ENCODE measurements at places on chromosomes 5 and 9. TPM values are rescaled to one million over a fixed set of nuclear protein-coding genes. Genes with fewer than 3 reads are reported as not detected.

DNA sequence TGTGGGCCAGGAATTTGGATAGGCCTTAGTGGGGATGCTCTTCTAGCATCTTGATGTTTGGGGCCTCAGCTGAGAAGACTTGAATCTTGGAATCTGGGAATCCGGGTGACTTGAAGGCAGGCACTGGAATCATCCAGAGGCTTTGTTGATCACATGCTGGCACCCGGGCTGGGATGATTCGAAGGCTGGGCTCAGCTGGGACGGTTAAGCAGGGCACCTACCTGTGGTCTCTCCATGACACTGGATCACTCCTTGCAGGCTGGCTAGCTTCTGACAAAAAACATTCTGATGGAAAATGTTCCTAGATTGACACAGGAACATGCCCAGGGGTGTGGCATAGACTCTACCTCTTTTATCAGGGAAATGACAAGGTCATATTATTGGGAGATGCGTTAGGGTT lies 149.1 kb downstream of the TENT4A start:
- no peak overlapping the region for H3K27ac ChIP-seq
- H3K36me3 ChIP-seq: no peaks in the 10 kb centered on the region
- DNase-seq: no peak
- no peaks in the 10 kb centered on the region for H3K27me3 ChIP-seq
- H3K4me1 ChIP-seq: no peaks in the 10 kb centered on the region

DNA sequence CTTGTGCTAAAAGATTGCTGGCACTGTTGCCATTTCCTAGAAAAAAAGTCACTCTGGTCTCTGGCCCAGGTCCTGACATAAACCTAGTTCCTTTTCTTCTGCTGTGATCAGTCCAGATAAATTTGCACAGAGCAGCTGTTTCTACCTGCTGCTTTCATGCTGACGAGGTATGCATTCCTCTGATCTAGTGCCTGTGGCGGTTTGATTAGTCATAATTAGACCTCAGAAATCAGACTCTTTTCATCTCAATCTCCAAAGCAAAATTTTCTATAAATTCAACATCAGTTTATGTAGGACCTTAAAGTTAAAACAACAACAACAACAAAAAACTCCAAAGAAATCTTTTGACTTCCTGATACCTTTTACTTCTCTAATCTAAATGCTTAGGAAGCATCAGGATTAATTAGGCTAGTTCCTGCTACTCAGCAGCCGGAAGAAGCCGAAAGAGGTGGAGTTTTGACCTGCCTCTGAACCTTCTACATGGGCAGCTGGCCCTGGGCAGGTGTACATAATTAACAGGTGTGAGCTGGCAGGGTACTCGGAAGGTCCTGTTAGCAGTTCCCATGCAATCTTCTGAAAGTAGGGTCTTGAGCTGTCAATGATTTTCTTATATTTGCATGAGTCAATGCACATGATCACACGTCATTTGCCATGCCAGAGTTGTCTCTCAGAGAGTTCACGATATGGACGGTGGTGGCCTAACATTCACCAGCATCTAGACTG lies 83.3 kb upstream of the CCDC112 start:
- peaks cover 6% of the 10 kb centered on the region for H3K4me1 ChIP-seq
- no peak overlapping the region for H3K4me3 ChIP-seq
- no peaks in the 10 kb centered on the region for H3K27me3 ChIP-seq
- no peak overlapping the region for H3K27ac ChIP-seq
- no peak for DNase-seq

GRCh38 chr9:88177371-88177770 lies 39.1 kb upstream of the SPATA31C2 start:
- H3K36me3 ChIP-seq: no peaks in the 10 kb centered on the region
- H3K27me3 ChIP-seq: peaks cover 7% of the 10 kb centered on the region
- no peak for DNase-seq
- H3K4me1 ChIP-seq: no peaks in the 10 kb centered on the region
- H3K4me3 ChIP-seq: no peak overlapping the region

- H3K4me1 ChIP-seq: peaks cover 1% of the 10 kb centered on the region
- H3K4me3 ChIP-seq: no peak overlapping the region
- peaks cover 7% of the 10 kb centered on the region for H3K36me3 ChIP-seq
Measured at GRCh38 chr9:97563458-97564135, 62.1 kb downstream of the TMOD1 start.

- H3K27me3 ChIP-seq: no peaks in the 10 kb centered on the region
- no peak overlapping the region for H3K27ac ChIP-seq
- H3K4me3 ChIP-seq: no peak overlapping the region
- no peaks in the 10 kb centered on the region for H3K4me1 ChIP-seq
Measured at GRCh38 chr5:141597814-141598213, 21.0 kb downstream of the DIAPH1 start.

DNA sequence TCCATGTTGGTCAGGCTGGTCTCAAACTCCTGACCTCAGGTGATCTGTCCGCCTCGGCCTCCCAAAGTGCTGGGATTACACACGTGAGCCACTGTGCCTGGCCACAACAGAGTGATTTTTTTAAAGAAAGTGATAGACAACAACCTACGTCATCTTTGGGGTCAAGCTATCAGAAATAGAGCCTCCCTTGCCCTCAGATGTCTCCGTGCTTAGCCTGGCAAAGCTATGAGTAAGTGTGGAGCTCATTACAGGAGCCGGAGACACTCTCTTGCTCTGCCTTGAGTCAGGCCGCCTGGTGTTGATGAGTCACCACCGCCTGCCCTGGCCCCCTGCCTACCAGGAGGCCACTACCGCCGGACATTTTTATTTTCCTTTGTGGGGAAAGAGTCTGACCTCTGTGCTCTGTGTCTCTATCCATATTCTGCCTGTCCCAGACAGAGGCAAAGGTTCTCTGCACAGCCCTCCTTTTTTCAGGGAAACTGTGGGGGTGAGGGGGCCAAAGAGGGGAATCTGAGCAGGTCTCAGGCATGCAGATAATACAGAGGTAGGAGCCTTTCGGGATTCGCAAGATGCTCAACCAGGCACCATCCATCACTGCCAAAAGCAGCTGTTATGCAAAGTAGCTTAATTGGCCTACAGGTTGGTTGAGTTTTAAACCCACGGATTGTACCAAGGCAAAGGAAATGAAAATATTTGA lies 123.7 kb upstream of the CPEB4 start:
- no peaks in the 10 kb centered on the region for H3K36me3 ChIP-seq
- no peak overlapping the region for H3K4me3 ChIP-seq
- peak; percentile 96 for DNase-seq
- H3K27ac ChIP-seq: peak overlapping the region; percentile 59

- DNase-seq: peak; percentile 86
- H3K4me1 ChIP-seq: no peaks in the 10 kb centered on the region
- no peak overlapping the region for H3K4me3 ChIP-seq
- peaks cover 51% of the 10 kb centered on the region for H3K36me3 ChIP-seq
- H3K27me3 ChIP-seq: no peaks in the 10 kb centered on the region
Measured at GRCh38 chr5:172052450-172053236, 46.2 kb upstream of the FBXW11 start.

DNA sequence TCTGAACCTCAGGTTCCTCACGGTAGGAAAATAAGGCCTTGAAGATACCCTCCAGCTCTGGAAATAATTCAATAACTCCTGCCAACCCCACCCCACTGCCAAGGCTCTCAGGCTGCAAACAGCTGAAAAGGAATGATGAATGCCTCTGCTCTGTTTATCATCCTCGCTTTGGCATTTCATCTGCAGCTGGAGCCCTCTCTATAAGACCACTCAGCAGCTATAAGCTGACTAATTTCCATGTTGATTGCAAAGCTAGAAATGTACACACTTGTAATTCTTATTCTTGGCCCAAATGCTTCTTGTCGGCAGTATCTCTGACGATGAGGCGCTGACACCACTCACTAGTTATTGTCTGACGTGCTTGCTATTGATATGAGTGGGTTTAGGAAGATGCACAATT lies 408.4 kb upstream of the NMUR2 start:
- H3K36me3 ChIP-seq: no peaks in the 10 kb centered on the region
- no peak overlapping the region for H3K27ac ChIP-seq
- H3K4me3 ChIP-seq: no peak overlapping the region
- no peaks in the 10 kb centered on the region for H3K4me1 ChIP-seq

DNA sequence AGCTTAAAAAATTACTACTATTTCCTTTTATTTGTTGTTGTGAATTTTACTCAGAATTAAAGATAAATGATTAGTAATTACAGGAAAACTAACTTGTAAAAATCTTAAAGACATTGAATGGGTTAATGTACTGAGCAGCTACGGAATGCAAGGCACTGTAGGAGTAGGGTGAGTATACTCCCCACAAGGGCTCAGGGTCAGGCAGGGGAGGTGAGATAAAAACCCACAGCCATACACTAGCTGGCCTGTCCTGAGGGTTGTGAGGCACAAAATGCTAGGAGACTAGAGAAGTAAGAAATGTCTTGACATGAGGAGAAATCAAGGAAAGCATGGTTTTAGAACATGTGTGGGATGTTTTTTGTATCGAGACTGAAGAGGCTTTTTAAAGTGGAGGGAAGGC lies 13.4 kb downstream of the ZBED3 start:
- no peaks in the 10 kb centered on the region for H3K4me1 ChIP-seq
- no peaks in the 10 kb centered on the region for H3K27me3 ChIP-seq
- H3K27ac ChIP-seq: no peak overlapping the region
- no peak overlapping the region for H3K4me3 ChIP-seq
- DNase-seq: peak; percentile 82

GRCh38 chr5:26181582-26181981 lies 856.8 kb downstream of the CDH9 start:
- H3K27me3 ChIP-seq: no peaks in the 10 kb centered on the region
- no peak overlapping the region for H3K27ac ChIP-seq
- no peaks in the 10 kb centered on the region for H3K36me3 ChIP-seq
- no peaks in the 10 kb centered on the region for H3K4me1 ChIP-seq

GRCh38 chr9:135146766-135147473 lies 59.5 kb downstream of the OLFM1 start:
- H3K27me3 ChIP-seq: no peaks in the 10 kb centered on the region
- no peaks in the 10 kb centered on the region for H3K36me3 ChIP-seq
- H3K4me3 ChIP-seq: no peak overlapping the region
- DNase-seq: no peak
- H3K27ac ChIP-seq: no peak overlapping the region
- H3K4me1 ChIP-seq: no peaks in the 10 kb centered on the region

- H3K27ac ChIP-seq: no peak overlapping the region
- no peaks in the 10 kb centered on the region for H3K27me3 ChIP-seq
- H3K4me3 ChIP-seq: no peak overlapping the region
- H3K36me3 ChIP-seq: no peaks in the 10 kb centered on the region
- no peaks in the 10 kb centered on the region for H3K4me1 ChIP-seq
Measured at GRCh38 chr9:119662329-119662728, 293.1 kb upstream of the BRINP1 start.

- no peak overlapping the region for H3K4me3 ChIP-seq
- H3K36me3 ChIP-seq: no peaks in the 10 kb centered on the region
- H3K27ac ChIP-seq: no peak overlapping the region
Measured at GRCh38 chr9:111178331-111179055, 140.2 kb upstream of the LPAR1 start.

- H3K36me3 ChIP-seq: no peaks in the 10 kb centered on the region
- no peak overlapping the region for H3K4me3 ChIP-seq
- no peaks in the 10 kb centered on the region for H3K4me1 ChIP-seq
- no peak for DNase-seq
Measured at GRCh38 chr5:4189317-4189716, 593.7 kb downstream of the IRX1 start.

DNA sequence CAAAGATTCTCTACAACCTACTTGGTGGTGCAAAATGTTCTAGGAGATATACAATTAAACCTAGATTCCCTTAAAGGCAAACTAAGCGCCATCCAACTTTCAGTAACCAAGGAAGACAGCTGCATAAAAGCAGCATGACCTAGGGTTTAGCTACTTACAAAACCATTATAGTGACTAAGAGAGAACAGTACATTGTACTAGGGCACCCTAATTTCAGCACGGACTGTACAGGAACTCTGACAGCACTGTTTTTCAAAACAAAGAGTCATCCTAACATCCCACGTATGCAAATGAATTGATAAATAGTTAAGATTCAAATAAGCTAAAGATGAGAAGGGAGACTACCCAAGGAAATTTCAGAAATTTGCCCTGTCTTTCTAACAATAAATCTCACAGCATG lies 30.0 kb downstream of the STRBP start:
- no peaks in the 10 kb centered on the region for H3K36me3 ChIP-seq
- H3K4me3 ChIP-seq: no peak overlapping the region
- no peaks in the 10 kb centered on the region for H3K27me3 ChIP-seq
- H3K27ac ChIP-seq: no peak overlapping the region

DNA sequence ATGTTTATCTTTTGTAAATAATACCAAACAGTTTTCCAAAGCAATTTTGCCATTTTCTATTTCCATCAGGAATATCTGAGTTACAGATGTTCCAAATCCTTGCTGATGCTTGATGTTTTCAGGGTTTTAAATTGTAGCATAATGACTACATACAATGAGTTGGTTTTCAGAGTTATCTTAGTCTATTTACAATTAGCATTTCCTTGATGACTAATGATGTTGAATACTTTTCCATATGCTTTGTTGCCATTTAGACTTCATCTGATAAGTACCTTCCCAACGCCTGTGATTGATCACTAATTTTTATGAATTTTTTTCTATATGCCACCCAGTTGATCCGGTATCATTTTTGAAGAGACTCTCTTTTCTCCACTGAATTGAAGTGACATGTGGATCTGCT lies 102.3 kb downstream of the SLC25A46 start:
- H3K27ac ChIP-seq: no peak overlapping the region
- H3K4me1 ChIP-seq: peaks cover 3% of the 10 kb centered on the region
- no peaks in the 10 kb centered on the region for H3K27me3 ChIP-seq
- H3K36me3 ChIP-seq: no peaks in the 10 kb centered on the region

DNA sequence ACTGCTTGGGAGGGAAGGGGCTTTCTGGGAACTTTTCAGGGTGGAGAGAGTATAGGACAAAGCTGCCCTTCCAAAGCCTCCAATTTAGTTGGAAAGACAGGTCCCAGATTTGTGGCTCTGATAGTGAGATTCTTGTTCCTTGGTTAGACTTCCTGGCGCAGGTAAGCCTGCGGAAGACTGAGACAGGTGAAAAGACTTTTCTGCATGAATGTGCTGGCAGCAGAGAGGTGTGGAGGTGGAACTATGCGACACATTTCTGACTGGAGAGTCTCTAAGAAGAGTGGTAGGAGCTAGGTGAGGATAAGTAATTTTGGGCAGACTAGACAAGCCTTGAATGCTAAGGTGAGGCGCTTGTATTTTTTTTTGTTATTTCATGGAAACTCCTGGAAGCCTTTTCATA lies 29.9 kb downstream of the NANS start:
- H3K27ac ChIP-seq: no peak overlapping the region
- peaks cover 11% of the 10 kb centered on the region for H3K36me3 ChIP-seq
- no peak overlapping the region for H3K4me3 ChIP-seq
- DNase-seq: no peak

DNA sequence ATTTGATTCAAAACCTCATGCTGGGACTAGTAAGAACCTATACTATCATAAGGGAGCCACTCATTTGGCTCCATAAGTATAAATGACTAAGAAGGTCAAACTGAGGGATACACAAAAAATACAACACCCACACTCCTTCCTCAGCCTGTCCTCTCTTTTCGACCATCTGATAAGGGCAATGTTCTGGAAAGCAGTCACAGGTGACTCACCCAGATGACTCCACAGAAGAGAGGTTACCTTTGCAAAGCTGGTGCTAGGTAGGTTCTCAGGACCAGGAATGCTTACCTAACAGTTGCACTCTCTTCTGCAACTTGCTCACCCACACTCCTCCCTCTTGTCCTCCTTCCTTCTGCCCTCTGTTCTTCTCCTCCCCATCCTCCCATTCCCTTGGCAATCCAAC lies 32.9 kb downstream of the LHFPL2 start:
- no peak overlapping the region for H3K4me3 ChIP-seq
- H3K27me3 ChIP-seq: no peaks in the 10 kb centered on the region
- DNase-seq: peak; percentile 68
- H3K27ac ChIP-seq: no peak overlapping the region
- peaks cover 12% of the 10 kb centered on the region for H3K4me1 ChIP-seq

MEIKIN gene
- polyA plus RNA-seq: not detected

SLC45A2 gene
- 0.07 TPM for polyA plus RNA-seq

PCDHA5 gene
- not detected for polyA plus RNA-seq

CHSY3 gene
- polyA plus RNA-seq: 0.46 TPM

SLC34A3 gene
- polyA plus RNA-seq: not detected

ZBTB6 gene
- 2.6 TPM for polyA plus RNA-seq

GPRIN1 gene
- 4.7 TPM for polyA plus RNA-seq

ZDHHC11 gene
- 1.6 TPM for polyA plus RNA-seq

OCLN gene
- 0.99 TPM for polyA plus RNA-seq
